Progenitor cell of endocrine pancreas (in vitro differentiated cells): ENCODE measurements at places on chromosomes 4 and X.

DNA sequence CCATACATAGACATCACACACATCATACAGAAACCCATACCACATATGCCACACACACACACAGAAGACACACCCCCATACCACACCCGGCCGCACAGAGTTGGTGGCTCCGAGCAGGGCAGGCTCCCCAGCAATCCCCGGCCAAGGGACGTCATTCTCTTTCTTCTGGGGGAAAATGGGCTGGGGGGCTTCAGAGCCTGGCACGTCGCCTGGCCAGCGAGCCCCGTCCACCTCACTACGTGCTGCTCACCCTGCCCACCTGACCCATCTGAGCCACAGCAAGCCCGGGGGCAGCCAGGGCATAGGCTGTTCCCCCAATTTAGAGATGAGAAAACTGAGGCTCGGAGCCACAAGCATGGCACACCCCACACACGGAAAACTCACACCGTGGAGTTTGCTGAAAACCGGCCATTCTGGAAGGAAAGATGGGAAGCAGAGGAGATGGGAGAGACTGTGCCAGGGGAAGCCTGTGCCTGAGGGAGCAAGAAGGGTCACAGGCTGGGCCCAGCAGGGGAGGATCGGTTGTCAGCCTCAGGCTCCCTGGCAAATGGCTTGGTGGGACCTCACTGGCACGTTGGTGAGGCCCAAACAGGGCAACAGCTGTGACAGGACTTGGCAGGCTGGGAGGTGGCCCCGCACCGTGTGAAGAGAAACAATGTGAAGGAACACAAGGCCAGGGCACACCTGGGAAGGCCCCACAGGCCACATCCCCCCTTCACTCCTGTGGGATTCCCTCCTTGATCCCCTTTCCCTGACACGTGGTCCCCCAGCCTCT, 73.2 kb downstream of the JAKMIP1 start:
- no peak overlapping the region for H3K4me3 ChIP-seq
- H3K36me3 ChIP-seq, result no peaks in the 10 kb centered on the region
- no peaks in the 10 kb centered on the region for H3K4me1 ChIP-seq
- no peak for DNase-seq
- peaks cover 5% of the 10 kb centered on the region for H3K27me3 ChIP-seq

GRCh38 chr4:159197260-159197884, 94.5 kb downstream of the RAPGEF2 start:
- H3K4me3 ChIP-seq, result no peak overlapping the region
- H3K27me3 ChIP-seq, result no peaks in the 10 kb centered on the region
- H3K4me1 ChIP-seq, result peaks cover 12% of the 10 kb centered on the region
- H3K36me3 ChIP-seq, result peaks cover 4% of the 10 kb centered on the region
- no peak overlapping the region for H3K27ac ChIP-seq
- no peak for DNase-seq

- H3K27me3 ChIP-seq, result no peaks in the 10 kb centered on the region
- H3K4me1 ChIP-seq, result no peaks in the 10 kb centered on the region
- H3K27ac ChIP-seq, result no peak overlapping the region
- H3K36me3 ChIP-seq, result peaks cover 31% of the 10 kb centered on the region
Measured at GRCh38 chr4:84914686-84915395, 51.6 kb downstream of the WDFY3 start.

DNA sequence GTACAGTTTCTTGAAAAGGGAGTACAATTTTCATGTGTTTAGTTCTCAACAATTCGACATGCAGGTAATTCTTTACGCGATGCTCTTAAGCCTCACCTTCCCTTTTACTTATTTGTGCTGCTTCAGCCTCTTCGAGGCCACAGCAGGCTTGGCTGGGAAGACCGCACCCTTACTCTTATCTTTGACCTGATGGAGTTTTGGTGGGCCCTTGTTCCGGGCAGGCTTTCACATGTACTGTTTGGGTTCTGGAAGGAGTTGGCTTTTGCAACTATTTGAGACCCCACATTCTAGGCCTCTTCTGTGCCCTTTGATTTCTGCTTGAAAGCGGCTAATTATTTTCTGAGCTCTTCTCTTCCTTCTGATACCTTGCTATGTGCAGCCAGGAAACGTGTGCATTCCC, 60.2 kb downstream of the FAM193A start:
- H3K36me3 ChIP-seq, result peaks cover 2% of the 10 kb centered on the region
- H3K27ac ChIP-seq, result peak overlapping the region; percentile 46
- H3K4me3 ChIP-seq, result no peak overlapping the region
- DNase-seq, result no peak
- H3K27me3 ChIP-seq, result no peaks in the 10 kb centered on the region
- H3K4me1 ChIP-seq, result peaks cover 43% of the 10 kb centered on the region

DNA sequence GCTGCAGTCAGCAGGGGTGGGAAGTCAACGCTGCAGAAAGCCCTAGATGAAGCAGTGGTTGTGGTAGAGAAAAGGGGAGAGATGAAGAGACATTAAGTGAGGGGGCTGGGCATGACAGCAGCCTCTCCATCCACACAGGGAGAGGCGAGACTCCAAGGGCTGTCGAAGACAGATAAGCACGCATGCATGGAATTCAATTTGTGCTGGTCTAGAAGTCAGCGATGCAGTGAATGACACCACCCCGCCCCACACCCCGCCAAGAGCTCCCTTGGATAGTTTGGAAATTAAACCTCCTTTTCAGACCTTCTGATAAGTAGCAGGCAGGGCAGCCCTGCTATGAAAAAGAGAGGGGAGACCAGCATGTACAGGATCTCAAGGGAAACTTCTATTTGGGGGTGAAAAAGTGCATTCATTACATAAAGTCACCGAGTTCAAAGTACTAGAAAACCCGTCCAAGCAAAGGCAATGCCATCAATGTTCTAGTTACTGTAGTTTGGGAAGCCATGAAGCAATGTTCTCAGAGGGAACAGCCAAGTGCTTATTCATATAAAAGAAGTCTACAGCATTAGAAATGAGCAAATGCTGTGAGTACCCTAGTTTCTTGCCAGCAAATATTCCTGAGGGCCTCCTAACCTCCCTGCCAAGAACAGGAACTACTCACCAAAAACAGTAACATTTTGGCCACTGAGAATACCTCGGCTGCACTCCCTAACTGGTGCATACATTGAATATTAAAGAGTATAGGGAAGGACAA, 152.3 kb upstream of the ANXA10 start:
- no peaks in the 10 kb centered on the region for H3K36me3 ChIP-seq
- H3K4me1 ChIP-seq, result peaks cover 3% of the 10 kb centered on the region
- no peak overlapping the region for H3K4me3 ChIP-seq
- no peak for DNase-seq
- H3K27me3 ChIP-seq, result no peaks in the 10 kb centered on the region
- H3K27ac ChIP-seq, result no peak overlapping the region

DNA sequence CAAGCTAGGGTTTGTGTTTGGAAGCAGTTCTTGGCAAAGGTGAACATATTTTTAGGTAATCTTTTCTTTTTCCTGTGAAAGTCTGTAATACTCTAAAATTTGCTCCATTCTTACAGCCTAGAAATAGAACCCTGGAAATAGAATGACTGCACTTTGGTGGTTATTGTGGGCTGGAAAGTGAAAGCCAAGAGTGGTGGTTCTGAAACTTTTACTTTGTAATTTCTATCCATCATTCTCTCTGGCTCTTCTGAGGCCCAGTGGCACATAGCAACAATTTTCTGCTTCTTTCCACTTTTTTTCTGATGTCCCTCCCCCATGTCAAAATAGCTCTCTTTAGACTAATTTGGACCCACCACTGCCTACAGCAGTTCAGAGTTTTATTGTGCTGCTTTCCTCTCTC, 300.4 kb upstream of the RPS6KA3 start:
- no peaks in the 10 kb centered on the region for H3K27me3 ChIP-seq
- no peak for DNase-seq
- H3K27ac ChIP-seq, result no peak overlapping the region
- no peaks in the 10 kb centered on the region for H3K36me3 ChIP-seq
- H3K4me1 ChIP-seq, result no peaks in the 10 kb centered on the region
- no peak overlapping the region for H3K4me3 ChIP-seq
